ENCODE measurements at places on chromosomes 5 and 9.

GRCh38 chr5:53503562-53504218 lies 23.3 kb downstream of the FST start:
- no peak for DNase-seq

DNA sequence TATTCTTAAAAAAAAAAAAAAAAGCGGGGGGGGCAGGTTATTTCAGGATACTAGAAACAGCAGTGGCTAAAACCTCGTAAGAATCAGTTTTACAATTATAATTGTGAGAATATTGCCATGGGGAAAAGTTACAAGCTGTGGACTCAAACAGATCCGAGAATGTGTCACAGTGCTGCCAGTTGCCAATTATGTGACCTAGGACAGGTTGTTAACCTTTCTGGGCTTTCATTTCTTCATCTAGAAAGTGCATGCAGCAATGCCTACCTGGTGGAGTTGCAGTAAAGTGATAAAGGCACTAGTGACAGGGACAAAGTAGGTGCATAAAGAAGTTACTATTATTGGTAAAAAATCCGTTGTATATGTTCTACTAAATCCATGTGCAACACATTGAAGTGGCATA lies 75.8 kb downstream of the CDH6 start:
- no peak for DNase-seq

DNA sequence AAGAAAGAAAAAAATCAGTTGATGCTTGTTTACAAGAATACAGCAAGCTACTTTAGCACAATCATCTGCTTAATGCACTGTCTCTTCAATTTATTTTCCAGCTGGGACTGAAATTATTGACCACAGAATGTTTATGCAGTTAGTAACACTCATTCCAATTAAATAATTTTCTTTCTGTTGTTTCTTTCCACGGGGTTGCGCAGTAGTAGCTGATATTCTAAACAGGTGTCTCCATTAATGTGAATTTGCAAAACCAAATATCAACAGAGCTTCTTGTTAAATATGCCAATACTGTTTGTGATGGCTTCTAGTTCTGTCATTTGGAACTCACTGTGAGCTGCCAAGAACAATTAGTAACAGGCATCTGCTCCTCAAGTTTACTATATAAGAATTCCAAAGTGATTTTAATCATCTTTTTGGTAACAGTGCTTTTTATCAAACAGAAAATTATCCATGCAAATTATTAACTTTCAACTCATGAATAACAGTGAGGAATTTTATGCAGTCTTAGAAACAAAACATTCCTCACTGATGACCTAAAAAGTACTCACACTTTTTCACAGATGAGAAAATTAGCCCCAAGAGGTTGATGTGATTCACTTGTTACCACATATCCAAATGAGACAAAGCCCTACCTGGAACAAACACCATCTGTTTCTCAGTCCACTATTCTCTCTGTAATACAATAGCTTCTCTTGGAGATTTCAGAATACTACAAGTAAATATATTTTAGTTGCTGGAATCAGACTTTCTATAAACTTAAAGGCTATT lies 567.6 kb upstream of the RGMB start:
- DNase-seq: no peak

DNA sequence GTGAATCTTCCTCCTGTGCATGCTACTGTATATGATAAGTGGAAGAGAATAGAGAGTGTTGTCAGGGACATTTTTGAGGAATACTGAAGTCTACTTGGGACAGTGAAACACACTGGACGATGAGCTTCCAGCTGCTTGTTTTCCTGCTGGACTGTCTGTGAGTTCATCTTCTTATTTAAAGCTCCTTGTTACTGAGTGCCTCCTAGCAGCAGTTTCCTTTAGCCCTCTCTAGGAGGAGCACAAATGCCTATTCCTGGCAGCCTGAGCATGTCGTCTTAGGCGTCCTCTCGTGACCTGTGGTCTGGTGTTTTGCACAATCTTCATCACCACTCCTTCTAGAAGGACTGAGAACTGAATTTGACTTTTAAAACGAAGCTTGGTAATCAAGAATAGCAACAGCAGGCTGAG lies 43.8 kb downstream of the ANKRD33B start:
- DNase-seq: no peak

DNA sequence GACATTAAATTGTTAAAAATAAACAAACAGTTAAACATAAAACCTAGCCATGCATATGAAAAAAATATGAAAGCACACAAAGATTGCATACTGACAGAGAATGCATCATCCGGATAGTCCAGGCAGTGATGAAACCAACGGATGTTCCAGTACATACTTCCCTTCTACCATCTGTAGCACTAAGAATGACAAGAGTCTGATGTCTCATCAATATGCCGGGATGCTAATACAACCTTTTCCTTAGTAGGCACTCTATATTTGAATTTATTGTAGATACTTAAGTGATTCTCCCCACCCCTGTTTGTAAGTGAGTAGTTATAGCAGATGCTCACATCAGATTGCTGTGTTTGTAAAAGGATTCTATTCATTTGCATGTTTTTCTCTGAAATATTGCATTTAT lies 571.2 kb upstream of the WWC1 start:
- no peak for DNase-seq

- no peak for DNase-seq
These were observed 51.7 kb downstream of the SLC12A2 start for GRCh38 chr5:128135286-128135685.
